HT-29 (cell line): ENCODE measurements at places on chromosomes 5 and 9. TPM values are rescaled to one million over a fixed set of nuclear protein-coding genes. Genes with fewer than 3 reads are reported as not detected.

- DNase-seq, result no peak
Observed at GRCh38 chr5:151677776-151678545, 8.8 kb downstream of the SPARC start.

- no peak for DNase-seq
Observed at GRCh38 chr5:95916687-95917085, 45.0 kb downstream of the ELL2 start.

DNA sequence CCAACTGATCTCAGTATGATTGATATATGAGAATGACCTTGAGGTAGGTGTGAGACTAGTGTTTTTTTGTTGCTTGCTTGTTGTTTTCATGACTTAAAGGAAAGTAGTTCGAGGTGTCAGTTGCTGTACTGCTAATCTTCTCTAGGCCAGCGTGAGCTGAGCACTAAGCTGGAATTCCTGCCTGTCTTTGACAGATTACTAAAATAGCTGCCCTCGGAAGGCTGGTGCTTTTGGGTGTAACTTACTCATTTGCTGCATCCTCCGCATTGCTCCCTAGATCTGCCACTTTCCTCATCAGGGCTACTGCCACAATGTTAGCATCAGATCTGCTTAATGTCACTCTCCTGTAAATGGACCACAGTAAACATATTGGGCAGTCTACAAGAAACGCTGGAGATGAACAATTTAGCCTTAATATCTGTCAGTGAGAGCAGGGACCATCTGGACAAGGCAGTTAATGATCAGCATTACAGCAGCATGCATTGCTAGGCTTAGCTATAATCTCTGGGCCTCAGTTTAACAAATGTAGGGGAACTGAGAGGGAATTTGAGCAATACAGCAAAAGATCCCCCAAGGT lies 106.6 kb upstream of the CDH6 start:
- DNase-seq, result no peak

DNA sequence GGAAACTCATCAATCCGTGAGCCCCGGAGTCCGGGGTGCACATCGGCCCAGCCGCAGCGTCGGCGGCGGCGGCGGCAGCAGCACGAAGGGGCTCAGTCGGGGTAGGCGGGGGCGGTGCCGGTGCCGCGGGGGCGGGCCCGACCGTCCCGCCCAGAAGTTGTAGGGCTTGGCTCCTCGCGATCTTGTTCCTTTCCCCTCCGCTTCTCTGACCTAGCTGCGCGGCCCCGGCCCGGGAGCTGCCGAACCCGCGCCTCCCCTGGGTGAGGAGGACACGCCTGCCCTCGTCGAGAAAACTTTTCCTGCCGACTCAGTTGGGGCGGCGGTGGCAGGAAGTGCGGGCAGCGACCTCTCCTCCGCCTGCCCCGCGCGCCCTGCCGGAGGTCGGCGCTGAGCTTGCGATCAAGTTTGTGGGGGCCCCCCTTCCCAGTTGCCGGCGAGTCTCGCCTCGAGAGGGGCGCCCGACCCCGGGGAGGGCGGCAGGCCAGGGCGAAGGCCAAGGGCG lies at the start of gene MAN2A1:
TSS of gene MAN2A1 (plus strand) at position 188 of the 502 bp plus-strand sequence. CDS start 491 bp downstream, outside the sequence.
- DNase-seq, result peak; percentile 79

GRCh38 chr9:29796291-29796952 lies 2223.1 kb upstream of the C9orf72 start:
- no peak for DNase-seq

GRCh38 chr5:58773744-58774441 lies 191.0 kb downstream of the RAB3C start:
- no peak for DNase-seq

DNA sequence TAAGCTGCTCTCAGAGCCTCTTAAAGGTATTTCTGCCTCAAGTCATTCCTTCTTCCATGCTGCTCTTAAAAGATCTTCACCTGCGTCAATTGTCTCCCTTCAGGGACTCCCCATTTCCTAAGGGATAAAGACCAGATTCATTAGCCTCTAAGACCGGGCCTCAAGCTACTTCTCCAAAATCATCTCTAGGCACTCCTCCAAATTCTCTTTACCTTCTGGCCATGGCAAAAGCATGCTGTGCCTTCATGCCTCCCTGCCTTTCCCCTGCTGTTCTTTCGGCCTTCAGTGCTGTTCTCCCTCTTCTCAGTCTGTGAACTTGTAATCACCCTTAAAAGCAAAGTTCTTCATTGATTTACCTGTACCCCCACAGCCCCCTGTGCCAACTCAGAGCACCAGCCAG lies 4.4 kb downstream of the TMOD1 start:
- no peak for DNase-seq

- DNase-seq, result no peak
Observed at GRCh38 chr5:139812836-139813805, 17.5 kb downstream of the PSD2 start.

Gene MARCOL
- not detected in 2 replicates for total RNA-seq
